ENCODE measurements at places on chromosomes 3 and 15.

DNA sequence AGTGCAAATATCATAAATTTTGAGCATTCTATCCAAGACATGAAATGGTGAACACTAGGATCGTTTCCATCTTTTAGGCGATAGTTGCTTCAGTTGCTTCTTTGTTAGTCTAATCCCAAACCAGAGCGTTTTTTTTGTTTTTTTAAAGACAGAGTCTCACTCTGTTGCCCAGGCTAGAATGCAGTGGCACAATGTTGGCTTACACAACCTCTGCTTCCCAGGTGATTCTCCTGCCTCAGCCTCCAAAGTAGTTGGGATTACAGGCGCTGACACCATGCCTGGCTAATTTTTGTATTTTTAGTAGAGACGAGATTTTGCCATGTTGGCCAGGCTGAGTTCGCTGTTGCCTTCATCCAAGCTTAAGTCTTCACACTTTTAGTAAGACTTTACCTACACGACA lies 265.3 kb downstream of the SHQ1 start:
- no peak for DNase-seq

DNA sequence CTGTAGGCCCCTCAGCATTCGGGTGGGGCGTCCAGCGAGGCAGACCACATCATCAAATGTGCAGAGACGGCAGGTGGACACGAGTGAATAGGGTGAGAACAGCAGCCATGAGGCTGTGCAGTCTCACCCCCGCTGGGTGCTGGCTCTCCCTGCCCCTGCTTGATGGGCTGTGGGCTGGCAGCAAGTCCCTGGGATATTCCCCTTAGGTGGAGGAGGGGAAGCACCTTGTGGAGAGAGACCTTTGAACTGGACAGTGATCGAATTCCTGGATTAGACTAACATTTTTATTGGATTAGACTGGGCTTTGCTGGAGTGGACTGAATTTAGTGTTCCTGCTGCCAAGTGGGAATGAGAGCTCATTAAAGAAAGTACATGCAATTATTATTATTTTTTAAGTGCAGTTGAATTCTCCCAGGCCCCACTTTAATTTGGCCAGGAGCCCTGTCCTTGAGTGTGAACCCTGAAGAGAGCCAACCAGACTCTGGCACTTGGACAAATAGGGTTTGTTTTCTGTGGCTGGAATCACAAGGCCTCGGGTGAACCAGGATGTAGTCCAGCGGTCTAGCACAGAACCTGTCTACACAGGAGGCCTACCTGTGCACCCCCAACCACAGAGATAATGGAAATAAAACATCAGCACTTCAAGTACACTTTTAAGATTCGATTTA lies 193.1 kb downstream of the ABHD5 start:
- DNase-seq = no peak

DNA sequence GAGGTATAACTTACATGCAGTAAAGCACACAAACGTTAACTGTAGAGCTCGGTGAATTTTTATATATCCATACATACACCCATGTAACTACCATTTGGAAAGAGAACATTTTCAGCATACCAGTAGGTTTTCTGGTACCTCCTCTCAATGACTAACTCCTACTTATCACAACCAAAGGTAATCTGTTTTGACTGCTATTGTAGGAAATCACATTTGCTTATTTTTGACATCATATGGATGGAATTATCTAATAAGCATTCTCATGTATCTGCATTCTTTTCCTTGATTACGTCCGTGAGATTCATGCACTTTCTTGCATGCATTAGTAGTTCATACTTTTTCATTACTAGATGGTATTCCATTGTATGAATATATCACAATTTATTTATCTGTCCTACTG lies 76.8 kb downstream of the CSNK1G1 start:
- no peak for DNase-seq

- DNase-seq = no peak
Measured at GRCh38 chr3:101810022-101810418, 31.0 kb downstream of the NXPE3 start.

DNA sequence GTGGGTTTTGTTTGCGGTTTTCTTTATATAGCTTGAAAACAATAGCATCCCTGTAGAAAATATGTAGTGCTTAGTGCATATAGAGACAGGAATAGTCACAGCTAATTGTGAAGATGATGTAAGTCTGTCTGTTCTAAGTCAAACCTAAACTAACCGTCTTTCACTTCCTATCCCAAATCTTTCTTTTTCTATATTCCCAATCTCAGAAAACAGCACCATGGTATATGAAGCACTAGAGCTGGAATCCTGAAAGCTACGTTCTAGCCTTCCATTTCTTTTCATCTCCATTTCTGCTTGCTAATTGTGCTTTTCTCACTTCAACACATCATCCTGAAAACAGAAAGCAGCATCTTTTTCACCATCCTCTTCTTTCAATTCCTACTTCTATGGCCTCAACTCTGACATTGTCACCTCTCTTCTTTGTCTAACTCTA lies 1235.5 kb downstream of the ROBO2 start:
- no peak for DNase-seq
